ENCODE measurements at places on chromosomes 3 and 15.

DNA sequence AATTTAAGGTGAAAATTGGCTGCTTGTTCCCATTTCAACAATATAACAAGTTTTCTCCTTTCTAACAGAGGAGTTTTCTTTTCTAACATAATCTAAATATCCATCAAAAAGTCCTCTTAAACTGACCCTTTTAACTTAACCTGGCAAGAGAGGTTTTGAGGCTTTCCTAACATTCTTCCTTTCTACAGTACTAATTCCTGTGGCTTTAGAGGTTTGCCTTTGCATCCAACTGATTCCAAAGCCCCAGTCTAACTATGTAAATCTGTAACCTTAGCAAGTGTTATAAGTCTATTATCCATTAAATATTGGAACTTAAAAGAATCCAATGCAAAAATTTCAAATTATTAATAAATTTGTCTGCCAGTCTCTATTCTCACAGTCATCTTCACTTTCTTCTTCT, 134.1 kb downstream of the ISL2 start:
- DNase-seq = no peak

- DNase-seq = no peak
These were observed 146.4 kb downstream of the PGPEP1L start for GRCh38 chr15:98861188-98861587.

DNA sequence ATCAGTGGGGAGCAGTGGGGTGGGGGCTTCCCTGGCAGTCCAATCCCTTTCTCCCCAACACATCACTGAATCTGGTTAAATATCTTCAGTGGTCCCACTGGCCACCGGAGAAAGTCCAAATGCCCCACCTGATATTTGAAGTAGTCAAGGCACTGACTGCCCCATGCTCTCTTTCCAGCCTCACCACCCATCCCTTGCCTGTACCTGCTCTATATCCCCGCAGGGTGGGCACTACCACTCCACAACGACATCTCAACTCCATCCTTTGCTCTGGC, 101.7 kb downstream of the DAPK2 start:
- DNase-seq = no peak

DNA sequence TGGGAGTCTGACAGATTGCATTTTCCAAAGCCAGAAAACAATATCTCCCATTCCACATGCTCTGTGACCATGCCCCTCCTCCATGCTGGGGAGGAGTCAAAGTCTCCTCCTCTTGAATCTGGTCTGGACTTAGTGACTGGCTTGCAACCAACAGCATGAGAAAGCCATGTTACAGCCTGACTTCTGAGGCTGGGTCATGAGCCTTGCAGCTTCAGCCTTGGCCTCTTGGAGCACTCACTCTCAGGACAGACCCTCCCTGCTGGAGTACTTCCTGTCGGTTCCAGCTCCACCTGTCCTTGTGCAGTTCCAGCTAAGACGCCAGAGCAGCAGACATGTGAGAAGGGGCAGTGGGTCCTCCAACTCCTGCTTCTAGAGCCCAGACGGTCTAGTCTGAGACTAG, 49.7 kb upstream of the RBSN start:
- DNase-seq = no peak
